ENCODE measurements at places on chromosomes 13 and 19.
A peak's percentile ranks its signal among the peaks of the same experiment; 100 is the strongest.

- H3K27me3 ChIP-seq, result peaks cover 13% of the 10 kb centered on the region
- no peak for DNase-seq
- H3K36me3 ChIP-seq, result no peaks in the 10 kb centered on the region
- no peak overlapping the region for H3K4me3 ChIP-seq
Observed at GRCh38 chr19:42165146-42165545, 32.9 kb upstream of the POU2F2 start.

DNA sequence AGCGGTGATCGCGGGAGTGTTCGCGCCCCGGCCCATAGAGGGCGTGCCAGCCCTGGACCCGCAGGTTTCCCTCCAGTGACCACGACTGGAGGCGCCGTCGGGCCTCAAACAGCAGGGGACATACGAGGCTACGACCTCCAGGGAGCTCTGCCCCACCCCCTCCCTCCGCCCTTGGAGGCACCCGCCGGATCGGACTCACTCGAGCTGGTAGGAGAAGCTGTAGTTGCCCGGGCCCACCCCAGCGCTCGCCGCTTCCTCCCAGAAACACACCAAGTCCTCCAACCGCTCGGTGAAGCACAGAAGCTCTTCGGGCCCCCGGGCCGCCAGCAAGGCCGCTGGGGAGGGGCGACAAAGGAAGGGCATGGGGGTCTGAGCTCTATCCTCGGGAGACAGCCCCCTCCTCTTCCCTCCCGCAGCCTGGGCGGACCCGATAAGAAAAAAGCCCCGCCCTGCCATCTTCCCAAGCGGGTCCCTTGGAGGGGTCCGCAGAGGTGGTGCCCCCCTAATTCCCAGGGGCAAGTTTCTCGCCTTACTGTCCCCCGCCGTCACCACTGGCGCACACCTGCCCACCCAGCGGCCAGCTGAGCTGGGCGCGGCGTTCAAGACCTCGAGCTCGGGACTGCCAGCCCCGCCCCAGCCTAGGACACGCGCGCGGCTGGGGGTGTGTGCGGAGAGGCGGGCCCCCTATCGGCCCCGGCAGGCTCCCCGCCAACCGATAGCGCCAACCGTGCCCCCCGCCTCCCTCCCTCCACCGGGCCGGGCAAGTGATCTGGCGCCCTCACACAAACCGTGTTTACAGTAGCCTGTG lies 1.0 kb downstream of the EPOR start:
- H3K27ac ChIP-seq, result peak overlapping the region; percentile 72
- H3K27me3 ChIP-seq, result peaks cover 19% of the 10 kb centered on the region
- peak; percentile 74 for DNase-seq
- peaks cover 5% of the 10 kb centered on the region for H3K36me3 ChIP-seq
- H3K4me3 ChIP-seq, result peak overlapping the region; percentile 54

DNA sequence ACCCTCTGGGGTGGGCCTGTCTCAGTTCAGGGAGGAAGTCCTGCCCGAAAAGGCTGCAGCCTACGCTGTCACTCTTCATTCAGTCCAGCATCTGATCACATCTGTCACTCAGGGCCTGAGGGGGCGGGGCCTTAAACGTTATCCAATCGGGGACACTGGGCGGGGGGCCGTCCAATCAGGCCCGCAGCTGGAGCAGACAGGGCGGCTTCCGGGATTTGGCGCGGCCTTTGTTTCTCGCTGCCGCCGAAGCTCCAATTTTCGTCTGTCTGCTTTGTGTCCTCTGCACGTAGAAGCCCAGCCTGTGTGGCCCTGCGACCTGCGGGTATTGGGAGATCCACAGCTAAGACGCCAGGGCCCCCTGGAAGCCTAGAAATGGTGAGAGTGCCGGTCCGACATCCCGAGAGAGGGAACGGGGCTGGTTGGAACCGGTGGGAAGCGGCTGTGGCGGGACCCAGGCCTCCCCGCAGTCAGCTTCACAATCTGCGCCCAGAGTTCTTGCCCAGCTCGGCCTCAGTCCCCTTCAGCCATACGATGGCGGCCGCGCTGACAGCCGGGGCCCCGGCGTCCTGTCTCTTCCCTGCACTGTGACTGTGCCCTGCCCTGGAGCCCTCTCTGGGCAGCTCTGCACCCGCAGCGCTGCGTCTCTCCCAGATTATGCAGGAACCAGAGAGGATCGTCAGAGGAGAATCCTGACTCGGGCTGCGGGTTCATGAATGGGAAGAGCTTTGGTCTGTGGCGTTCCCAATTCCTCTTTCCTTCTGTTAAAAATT lies at the start of gene ZNF730:
Gene ZNF730 (plus strand): TSS at position 224 of the 770 bp plus-strand sequence. CDS start 149 bp downstream, at position 373.
- H3K27ac ChIP-seq, result peak within 1 kb of the TSS; percentile 40
- no peak for DNase-seq
- no peaks in the 10 kb centered on the region for H3K4me1 ChIP-seq
- peaks cover 7% of the 10 kb centered on the region for H3K36me3 ChIP-seq
- H3K4me3 ChIP-seq, result peak within 1 kb of the TSS; percentile 65

- no peak overlapping the region for H3K27ac ChIP-seq
- H3K27me3 ChIP-seq, result peaks cover 11% of the 10 kb centered on the region
- H3K4me1 ChIP-seq, result no peaks in the 10 kb centered on the region
- no peak for DNase-seq
Observed at GRCh38 chr13:44406617-44407016, 33.0 kb downstream of the SERP2 start.
